ENCODE measurements at places on chromosomes 2 and 18.
A peak's percentile ranks its signal among the peaks of the same experiment; 100 is the strongest.

DNA sequence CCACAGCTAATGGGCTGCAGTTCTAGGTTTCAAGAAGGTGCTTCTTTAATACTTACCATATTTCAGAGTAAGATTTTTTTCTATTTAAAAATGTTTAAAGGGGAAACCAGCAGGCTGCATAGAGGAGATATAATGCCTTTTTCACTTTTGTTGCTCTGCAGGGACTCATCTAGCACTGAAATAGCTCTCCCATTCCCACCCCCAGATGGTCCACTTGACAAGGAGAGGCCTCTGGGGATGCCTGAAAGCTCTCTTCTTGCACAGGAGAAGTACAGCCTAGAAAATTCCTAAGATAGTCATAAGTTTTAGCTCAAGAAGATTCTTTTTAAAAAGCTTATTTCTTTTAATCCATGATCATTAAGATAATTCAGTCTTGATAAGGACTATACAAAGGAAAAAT lies 126.4 kb downstream of the CDH2 start:
- DNase-seq = no peak

DNA sequence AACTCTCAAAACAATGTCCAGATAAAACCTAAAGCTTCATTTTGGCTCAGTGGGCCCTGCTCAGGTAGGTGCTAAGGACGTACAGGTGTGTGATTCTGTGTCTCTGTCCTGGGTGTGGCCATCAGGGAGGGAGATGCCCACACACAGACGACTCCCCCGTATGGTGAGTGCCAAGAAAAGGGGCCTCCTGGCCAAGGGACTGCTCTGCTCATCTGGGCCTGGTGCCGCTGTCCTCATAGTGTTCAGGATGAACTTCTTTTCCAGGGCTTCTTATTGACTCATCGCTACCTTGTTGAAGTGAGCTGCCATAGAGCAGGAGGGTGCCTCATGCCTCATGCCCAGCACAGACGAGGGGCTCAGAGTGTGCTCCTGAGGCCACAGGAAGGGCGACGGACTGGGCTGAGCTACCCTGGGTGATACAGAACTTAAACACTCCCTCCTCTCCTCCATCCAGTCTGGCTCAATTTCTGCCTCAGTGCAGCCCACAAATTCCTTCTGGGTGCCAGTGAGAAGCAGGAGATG lies 57.8 kb downstream of the ITGB1BP1 start:
- no peak for DNase-seq

- DNase-seq = no peak
These were observed 4.9 kb downstream of the GPR35 start for GRCh38 chr2:240629968-240630770.

GRCh38 chr2:200847269-200847668 lies 17.2 kb downstream of the CLK1 start:
- DNase-seq = no peak

DNA sequence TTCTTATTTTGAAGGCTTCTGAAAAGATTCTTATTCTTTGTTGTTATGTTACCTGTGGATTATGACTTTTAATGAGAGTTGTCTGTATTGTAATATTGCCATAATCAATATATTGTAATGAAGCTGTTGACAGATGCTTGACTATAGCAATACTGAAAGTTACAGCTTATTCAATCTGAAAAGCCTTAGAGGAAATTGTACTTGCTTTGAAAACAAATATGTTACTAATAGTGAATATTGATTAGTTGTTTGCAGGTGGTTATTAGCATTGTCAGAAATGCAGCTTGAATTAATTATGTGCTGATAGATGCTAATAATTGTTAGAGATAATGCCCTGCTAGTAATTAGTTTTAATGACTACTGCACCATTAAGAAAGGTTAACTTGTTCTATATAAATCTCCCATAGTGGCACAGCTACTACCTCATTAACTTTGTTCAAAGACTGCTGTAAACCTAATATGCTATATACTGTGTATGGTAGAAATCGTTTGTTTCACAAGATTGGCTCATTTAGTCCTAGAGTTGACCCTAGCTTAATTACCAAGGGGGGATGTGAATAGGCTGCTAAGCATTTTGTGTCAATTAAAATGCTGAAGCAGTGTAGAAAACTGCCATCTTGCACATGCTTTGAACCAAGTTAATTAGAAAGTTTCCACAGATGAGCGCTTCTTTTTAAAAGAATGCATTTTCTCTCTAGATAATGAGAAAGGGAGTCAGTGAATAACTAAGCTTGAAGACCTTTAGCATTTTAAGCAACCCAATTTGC lies 30.5 kb downstream of the SLC39A10 start:
- DNase-seq = no peak

DNA sequence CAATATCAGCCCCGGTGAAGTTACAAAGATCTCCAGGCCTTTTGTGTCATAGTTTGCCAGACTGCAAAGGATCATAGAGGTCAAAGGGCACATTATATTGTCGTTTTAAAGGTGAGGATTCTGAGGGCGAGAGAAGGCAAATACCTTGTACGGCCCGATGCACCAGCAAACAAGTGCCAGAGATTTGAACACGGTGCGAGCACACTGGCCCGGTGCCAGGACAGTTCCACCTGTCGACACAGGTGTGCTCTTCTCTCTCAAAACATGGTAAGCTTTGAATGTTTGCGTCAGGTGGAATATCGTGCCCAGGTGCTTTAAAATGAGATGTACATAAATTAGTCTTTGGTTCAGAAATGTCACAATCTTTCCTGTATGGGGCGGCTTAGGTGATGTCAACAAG lies 776.1 kb upstream of the ID2 start:
- no peak for DNase-seq

- no peak for DNase-seq
These were observed 35.9 kb upstream of the CCDC85A start for GRCh38 chr2:56147907-56148306.

DNA sequence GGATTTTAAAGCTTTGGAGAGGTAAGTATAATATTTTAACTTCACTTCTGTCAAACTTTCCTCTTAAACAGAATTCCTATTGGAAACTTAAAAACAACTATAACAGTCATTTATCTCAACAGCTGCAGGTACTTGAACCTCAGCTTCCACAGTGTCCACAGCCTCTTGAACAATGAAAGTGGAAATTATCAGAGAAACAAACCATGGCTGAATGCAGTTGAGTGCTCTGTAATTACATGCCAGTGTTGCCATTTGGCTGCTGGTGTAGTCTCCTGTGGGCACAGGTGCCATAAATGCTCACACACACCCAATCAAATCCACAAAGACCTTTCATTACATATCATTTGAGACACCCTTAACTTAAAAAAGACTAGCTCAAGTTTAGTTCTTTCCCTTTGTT lies 125.1 kb downstream of the CPS1 start:
- DNase-seq = no peak

DNA sequence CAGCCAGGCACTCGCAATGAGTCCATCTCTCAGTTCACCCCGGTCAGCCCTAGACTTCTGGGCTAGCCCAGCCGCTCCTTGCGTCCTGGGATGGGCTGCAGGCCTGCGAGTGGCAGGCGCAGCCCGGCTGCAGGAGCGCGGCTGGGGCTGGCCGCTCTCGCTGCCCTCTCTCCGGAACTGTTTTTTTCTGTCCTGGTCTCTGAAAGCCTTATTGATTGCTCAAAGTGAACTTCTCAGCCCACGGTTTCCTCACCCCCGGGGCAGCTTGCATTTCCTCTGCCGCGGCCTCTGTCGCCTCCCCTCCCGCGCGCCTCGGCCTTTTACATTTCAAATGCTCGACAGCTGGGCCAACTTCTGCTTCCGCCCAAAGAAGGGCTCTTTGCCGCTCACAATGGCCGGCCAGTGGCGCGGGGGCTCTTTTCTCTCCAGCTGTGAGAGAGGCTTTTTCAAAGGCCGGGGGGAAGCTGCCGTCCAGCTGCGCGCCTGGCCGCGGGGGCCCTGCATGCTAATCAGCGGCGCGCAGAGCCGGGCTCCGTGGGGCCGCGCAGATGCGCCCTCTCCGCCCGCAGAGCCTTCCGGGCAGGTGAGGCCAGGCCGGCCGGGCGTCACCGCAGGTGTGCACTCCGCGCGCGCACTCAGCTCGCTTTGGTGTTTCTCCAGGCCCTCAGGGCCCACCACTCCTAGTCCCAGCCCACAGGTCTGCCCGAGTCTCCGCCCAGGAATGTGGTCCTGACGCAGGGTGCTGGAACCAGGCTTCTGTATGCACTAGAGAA lies 513.8 kb downstream of the RNF144A start:
- DNase-seq = peak; percentile 50

GRCh38 chr2:107585851-107586250 lies 240.8 kb upstream of the RGPD4 start:
- no peak for DNase-seq

DNA sequence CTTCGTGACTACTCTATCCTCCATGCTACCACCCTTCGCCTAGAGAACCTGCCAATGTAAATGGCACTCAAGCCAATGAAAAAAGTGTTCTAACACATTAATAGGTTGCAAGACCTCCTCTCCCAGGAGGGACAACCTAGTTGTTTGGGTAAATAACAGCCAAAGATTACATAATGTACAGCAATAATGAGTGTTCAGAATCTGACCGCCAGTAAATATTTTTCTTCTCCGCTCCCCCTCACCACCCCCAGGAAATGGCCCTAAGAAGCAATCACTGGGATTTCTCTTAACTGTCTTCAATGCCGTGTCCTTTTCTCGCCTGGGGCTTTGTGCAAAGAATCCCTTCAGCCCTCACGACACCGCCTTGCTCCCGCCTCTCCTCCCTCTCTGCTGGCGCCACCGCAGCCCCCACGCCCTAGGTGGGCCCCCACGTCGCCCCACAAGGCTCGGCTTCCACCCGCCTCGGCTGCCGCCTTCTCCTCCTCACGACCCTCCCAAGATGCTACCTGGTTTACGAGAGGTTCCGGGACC lies 458 bp downstream of the HYCC2 start:
- DNase-seq = no peak

DNA sequence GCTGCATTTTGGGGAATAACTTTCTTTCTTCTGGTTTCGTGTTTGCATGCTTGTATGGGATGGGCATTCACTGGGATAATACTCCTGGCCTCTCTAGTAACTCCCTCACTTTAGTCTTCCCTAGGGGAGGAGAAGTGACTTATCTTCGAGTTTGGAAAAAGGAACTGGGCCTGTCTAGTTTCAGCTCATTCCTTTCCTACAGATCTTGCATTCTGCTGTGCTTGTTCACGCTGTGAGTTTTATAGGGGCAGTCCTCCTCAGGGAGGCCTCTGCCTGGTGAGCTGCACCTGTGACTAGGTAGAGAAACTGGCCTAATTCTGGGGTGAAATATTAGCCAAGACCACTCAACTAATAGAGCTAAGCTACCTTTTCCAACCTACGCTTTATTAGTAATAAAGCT lies 50.9 kb downstream of the PHLPP1 start:
- no peak for DNase-seq

DNA sequence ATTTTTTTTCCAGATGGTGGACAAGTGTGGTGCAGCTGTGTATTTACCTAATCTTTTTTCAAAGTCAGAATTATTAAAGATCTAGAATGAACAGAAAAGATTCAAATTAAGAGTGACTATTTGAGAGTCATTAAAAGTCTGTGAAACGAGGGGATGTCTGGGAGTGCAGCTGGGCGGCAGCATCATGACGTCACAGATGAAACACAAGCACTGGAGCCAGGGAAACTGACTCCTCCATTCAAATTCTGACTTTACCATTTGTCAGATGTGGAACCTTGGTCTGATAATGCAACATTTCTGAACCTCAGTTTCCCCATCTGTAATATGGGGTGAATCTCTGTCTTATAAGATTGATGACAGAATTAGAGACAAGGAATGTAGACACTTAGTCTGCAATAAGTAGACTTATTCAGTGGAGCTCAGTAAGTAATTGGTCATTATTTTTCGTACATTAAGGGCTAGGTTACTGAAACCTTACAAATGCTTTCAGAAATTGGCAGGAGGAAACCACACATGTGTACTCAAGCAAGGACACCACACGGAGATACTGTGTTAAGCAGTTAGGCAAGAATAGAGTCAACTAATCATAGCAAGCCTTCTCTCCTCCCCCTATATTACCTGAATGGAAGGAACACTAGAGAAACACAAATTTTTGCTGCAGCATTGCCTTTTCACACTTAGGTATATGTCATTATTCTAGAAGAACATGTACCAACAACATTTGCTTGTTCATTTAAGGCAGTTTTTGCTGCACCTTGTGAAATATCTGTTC lies 27.8 kb upstream of the CXXC1 start:
- DNase-seq = no peak

DNA sequence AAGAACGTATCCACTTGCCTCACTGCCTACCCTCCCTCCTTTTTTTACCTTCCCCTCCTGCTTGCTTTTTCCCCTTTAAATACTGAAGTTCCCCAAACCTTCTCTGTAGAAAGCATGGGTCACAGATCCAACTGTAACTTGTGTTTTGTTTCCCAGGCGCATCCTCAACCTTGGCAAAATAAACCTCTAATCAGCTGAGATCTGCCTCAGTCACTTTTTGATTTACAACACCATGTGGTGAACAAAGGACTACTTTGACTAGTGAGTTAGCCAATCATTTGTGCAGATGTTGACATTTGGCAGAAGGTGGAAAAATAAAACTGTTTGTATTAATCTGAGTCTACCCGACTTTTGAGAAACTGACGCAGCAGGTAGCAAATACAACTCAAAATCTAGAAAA lies 23.3 kb upstream of the MCM6 start:
- DNase-seq = no peak

DNA sequence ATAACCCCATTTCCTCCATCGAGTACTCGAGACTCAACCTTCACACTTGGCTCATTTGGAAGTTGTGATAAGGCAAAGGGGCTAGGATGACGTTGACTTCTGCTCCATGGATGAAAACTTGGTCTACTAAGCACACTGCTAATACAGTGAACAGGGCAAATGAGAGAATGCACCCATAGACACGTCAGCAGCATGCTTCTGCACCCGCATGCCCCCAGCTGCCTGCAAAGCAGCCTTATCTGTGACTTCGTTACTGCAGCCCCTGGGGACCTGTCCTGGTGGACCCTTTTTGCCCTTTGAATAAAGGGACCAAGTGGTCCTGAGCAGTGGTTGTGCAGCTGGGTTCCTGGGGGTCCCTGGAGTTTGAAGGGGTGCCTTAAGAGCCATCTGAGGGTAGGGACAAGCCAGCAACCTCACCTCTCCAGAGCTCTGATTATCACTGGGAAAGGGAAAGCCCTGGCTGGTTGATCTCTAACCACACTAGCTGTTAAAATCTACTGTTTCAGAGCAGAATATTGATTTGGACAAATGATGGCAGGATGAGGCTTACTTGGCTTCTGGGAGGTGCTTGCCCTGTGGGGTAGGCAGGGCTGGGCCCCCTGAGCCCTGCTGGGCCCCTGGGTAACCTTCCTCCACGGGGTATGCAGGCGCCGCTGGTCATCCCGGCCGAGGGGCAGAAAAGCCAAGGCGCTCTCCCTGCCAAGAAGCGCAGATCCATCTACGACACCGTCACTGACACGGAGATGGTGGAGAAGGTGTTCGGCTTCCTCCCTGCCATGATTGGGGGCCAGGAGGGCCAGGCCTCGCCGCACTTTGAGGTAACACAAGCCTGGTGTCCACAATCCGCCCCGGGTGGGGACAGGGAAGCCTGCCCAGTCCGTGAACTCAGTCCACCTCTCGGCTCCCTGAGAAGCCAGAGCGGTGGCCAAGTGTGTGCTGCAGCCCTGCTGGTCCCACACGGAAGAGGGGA lies 37.6 kb upstream of the GPR17 start:
- no peak for DNase-seq

- no peak for DNase-seq
These were observed 221.0 kb upstream of the TFPI start for GRCh38 chr2:187775196-187775595.

- DNase-seq = no peak
These were observed 127.4 kb downstream of the CACNB4 start for GRCh38 chr2:151971301-151972051.
